ENCODE measurements at places on chromosomes 12 and 14.

- no peak for DNase-seq
Observed at GRCh38 chr12:49332891-49333371, 4.1 kb downstream of the C1QL4 start.

- no peak for DNase-seq
Observed at GRCh38 chr12:53277981-53278380, 9.9 kb downstream of the ESPL1 start.

GRCh38 chr14:69670093-69670492 lies 58.7 kb downstream of the SUSD6 start:
- DNase-seq, result no peak

DNA sequence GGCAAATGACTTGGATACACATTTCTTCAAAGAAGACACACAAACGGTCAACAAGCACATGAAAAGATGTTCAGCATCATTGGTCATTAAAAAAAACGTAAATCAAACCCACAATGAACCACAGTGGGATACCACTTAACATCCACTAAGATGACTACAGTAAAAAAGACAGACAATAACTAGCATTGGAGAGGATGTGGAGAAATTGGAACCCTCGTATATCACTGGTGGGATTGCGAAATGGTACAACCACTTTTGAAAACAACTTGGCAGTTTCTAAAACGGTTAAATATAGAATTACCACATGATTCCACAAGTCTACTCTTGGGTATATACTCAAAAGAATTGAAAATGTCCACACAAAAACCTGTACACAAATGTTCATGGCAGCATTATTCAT lies 25.2 kb upstream of the PPFIBP1 start:
- no peak for DNase-seq

DNA sequence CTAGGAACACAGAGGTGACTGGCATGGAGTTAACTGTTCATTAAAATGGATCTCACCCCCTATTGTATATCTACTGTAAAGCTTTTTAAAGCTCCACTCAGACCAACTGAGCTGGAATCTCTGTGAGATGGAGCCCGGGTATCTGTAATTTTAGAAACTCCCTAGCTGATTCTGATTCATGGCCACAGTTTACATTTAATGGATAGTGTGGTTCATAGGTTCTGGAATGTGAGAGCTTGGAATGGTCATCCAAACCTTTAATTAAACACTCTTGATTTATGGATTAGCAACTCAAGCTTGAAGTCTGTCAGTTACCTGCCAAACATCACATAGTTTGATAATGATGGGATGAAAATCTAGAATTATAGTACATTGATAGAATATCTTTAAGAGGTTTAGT lies 183.8 kb downstream of the SLC25A21 start:
- DNase-seq, result no peak

DNA sequence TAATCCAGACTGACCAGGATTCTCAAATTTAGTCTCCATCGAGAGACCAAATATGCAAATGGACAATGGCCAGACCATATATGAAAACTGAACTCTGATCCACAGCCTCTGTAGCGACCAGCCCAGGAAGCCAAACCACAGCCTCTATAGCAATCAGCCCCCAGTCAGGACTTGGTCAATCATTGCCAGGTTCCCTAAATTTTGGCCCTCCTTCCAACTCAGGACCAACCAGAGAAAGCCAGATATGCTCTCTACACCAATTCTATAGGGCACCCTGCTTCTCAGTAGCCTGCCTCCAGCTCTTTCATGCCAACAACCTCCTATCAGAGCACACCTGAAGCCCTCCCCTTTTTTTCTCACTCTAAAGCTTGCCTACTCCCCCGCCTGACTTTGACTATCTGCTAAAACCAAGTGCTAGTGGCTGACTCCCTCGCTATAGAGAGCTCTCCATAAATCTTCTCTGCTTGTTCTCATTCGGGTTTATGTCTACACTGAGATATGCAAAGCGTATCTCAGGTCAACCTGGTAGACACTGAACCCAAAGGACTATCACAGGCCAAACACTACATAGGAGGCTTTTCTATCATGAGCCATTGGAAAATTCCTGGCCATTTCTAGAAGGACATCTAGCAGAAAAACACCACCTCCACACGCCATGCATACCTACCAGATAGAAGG lies 110.5 kb upstream of the FUT8 start:
- DNase-seq, result peak; percentile 14

DNA sequence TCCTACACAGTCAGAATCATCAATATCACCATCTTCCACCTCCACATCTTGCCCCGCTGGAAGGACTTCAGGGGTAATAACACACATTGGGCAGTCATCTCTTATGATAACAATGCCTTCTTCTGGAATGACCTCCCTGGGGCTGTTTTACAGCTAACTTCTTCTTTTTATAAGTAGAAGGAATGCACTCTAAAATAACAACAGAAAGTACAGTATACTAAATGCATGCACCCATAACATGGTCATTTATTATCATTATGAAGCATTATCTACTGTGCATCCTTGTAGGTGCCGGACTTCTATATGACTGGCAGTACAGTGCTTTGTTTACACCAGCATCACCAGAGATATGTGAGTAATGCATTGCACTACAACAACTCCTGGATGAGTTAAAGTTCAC lies 19.0 kb upstream of the NUAK1 start:
- no peak for DNase-seq

DNA sequence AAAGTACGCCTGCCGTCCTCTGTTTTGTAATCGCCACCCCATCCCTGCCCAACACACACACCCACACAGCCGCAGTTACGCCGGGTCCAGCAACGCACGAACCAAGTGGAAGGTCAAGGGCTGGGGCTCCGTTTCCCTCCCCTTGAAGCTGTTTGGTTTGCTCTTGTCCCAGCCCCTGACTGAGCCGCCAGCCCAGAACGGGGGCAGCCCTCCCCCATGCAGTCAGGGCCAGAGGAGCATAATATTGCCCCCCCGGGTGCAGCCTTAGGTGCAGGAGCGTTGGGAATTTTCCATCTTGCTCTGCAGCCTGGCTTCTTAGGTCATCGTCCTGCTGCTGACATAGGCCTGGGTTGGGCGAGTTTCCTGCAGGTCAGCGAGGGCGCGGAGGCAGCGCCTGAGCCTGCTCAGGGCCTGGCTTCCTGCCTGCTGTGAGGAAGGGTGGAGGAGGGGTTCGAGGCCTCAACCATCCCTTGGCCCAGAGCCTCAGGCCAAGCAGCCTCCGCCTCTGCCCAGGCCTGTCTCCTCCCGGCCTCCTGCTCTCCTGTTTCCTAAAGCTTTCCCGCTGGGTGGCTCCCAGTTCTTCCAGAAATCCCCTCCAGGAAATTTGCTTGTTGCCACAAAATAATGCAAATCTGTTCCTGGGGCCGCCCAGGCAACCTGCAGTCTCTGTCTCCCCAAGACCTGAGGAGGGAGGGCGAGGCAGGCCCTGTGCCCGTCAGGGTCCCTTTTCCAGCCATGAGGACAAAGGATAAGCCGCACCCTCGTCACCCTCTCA lies 44.5 kb downstream of the PSMA6 start:
- DNase-seq, result no peak

GRCh38 chr14:85688006-85688405 lies 158.1 kb downstream of the FLRT2 start:
- no peak for DNase-seq

- no peak for DNase-seq
Observed at GRCh38 chr14:68749487-68750475, 43.1 kb downstream of the ZFP36L1 start.

GRCh38 chr14:81567302-81567701 lies 33.6 kb upstream of the SEL1L start:
- DNase-seq, result no peak

- DNase-seq, result no peak
Observed at GRCh38 chr14:100424504-100425428, 101.6 kb downstream of the SLC25A47 start.

- DNase-seq, result no peak
Observed at GRCh38 chr12:128842579-128842978, 10.7 kb upstream of the GLT1D1 start.

DNA sequence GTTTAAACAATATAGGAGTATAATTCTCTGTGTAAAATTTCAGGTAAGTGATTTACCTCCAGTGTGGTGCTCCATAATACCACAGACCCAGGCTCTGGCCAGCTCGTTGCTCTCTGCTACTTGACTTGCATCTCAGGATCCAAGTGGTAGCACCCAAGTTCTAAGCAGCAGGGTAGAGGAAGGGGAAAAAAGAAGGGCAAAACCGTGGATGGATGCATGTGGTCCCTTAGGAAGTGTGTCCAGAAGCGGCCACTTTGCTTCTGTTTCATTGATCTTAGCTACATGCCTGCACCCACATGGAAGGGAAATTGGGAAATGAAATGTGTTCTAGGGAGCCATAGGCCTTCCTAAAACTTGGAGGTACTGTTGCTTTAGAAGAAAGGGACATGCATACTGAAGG lies 48.6 kb upstream of the HMGA2 start:
- DNase-seq, result no peak

GRCh38 chr14:55381561-55381960 lies 30.1 kb downstream of the ATG14 start:
- no peak for DNase-seq

DNA sequence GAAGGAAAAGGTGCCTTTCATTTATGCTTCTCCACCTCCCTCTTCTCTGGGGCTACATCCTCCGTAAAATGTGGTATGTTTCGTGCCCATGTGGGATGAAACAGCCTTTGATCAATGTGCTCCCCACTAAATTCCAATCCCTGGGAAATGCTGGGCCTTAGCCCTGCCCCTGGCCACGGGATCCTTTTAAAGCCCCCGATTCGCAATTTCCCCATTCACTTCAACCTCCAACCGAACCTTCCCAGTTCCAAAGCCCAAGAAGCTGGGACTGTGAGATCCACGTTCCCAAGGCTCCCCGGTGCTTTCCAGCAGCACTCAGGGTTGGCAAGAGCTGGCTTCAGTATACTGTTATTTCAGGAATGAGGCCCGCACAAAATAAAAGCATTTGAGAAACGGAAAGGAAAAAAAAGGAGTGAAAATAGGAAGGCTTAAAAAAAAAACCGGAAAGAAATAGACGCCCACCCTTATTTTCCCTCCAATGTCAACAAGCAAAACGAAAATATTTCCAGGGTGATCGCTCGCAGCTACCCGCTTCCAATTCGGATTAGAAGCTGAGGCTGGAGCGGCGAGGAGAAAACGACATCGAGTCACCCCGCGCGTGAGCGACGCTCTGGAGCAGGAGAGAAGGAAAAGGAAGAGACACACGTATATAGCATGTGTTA lies 1.3 kb upstream of the FOXG1 start:
- no peak for DNase-seq

- DNase-seq, result no peak
Observed at GRCh38 chr12:69428351-69429073, 41.7 kb upstream of the FRS2 start.

GRCh38 chr12:80230068-80230467 lies 130.7 kb downstream of the OTOGL start:
- no peak for DNase-seq

- no peak for DNase-seq
Observed at GRCh38 chr12:31846405-31846804, 112.8 kb upstream of the RESF1 start.

DNA sequence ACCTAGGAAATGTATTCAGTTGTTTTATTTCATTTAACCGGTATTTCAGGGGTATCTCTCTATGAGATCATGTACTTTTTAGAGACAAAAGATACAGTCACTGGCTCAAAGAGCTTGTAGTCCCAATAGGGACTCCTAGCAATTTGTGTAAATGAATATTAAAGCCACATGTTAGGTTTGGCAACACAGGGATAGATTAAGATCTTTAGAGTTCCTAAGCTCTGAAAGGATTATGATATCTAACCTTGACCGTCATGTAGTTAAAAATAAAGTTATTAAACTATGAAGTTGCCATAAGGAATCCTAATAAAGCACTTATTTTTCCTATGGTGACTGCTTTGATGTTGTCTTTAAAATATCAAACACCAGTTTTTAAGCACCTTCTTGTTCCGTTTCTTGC lies 100.4 kb upstream of the FGD4 start:
- DNase-seq, result no peak

DNA sequence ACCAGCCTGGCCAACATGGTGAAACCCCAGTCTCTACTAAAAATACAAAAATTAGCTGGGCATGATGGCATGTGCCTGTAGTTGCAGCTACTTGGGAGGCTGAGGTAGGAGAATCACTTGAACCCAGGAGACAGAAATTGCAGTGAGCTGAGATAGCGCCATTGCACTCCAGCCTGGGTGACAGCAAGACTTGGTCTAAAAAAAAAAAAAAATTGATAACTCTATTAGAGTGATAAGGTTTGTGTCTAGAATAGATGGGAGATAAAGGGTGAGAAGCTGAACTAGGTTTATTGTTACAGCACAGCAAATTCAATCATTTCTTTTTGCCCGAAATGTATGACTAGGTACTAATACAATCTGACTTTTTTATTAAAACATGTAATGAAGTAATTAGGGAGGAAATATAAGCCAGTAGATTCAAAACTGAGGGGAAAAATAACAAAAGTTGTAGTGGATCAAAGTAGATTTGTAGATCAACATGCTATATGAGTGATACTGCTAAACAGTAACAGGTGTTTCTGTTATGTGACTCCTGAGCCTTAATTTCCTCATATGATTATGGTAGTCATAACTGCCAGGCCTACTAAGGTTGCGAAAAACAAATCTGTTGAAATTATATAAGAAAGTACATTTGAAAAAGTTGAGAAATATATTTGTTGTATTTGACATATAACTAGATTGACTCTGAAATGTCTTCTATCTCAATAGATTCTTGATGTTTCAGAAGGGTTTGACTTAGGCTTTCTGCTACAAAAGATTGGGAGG lies 83.6 kb downstream of the WNK1 start:
- no peak for DNase-seq

- no peak for DNase-seq
Observed at GRCh38 chr14:51614707-51615106, 37.0 kb upstream of the FRMD6 start.

DNA sequence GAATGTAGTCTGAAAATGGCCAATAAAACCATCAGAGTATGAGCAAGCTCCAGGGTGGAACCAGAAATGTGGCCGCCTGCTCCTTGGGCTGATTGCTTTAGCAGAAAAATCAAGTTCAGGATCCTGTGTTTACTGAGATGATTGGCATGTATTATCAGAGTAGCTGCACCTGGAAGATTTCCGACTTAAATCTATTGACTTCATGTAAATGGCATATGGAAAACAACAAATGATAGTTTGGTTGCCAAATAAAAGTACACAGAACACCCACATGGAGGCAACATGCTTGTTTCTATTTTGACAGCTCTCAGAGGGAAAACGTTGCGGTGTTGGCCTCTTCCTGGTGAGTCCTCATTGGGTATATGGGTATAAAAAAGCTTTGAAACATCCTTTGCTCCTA lies 31.3 kb downstream of the SOCS2 start:
- no peak for DNase-seq

DNA sequence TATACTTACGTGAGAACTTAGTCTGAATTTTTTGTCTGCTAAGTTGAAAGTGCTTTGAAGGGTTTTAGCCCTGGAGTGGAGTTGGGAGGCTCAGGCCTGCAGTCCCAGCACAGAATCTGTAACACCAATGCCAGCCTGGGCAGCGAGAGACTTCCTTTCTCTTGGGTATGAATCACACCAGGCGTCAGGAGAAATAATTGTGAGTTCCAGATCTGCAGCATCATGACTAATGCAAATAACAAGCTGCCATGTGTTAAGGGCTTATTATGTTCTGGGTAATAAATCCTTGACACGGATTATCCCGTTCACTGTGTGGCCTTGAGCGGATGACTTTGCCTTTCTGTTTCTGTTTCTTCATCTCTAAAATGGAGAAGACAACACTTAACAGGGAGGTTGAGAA lies 70.6 kb downstream of the B4GALNT3 start:
- DNase-seq, result no peak

Data from CD4-positive, alpha-beta T cell treated with Interleukin-17A for 1 hour (primary cell).